GM12865 (cell line): ENCODE measurements at places on chromosomes 4 and X.

- DNase-seq: no peak
Measured at GRCh38 chrX:124103966-124104365, 142.5 kb downstream of the STAG2 start.

- DNase-seq: no peak
Measured at GRCh38 chr4:166827167-166827566, 407.1 kb downstream of the SPOCK3 start.

DNA sequence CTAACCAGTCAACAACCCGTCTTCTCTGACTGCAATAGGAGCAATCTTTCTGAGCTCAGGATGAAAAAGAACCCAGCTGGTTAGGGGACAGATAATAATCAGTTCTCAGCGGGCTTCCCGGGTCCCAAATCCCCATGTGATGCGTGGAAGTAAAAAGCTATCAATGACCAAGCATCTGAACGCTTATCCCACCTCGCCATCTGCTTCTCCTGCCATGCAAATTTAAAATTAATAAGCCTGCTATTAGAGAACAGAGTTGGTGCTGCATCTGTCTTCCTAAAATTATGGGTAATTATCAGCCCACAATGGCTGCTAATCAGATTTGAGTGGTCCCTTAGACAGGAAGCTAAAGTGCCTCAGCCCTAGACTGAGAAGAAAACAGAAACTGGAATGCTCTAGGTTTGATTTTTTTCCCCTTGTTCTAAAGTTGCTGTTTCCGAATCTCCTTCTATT is 37.5 kb downstream of the AFAP1 start:
- DNase-seq: no peak

DNA sequence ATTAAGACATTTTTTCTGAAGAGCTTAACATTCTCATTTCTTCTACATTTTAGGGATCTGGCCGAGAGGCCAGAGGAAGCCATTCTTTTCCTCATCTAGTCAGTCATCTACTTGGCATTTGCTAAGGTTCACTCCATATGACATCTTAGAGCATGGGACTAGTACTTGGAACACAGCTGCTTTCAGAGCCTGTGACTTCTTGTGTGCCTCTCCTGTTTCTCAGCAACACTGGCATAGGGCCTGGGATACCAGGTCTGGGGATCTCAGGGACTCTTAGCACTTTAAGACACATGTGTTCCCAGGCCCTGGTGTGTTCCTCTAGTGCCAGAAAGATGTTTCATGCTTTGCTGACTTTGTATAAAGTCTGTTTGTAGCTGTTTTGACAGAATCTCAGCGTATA is 7.3 kb downstream of the PLP1 start:
- no peak for DNase-seq

GRCh38 chr4:144754562-144755410 is 108.8 kb downstream of the HHIP start:
- DNase-seq: no peak

DNA sequence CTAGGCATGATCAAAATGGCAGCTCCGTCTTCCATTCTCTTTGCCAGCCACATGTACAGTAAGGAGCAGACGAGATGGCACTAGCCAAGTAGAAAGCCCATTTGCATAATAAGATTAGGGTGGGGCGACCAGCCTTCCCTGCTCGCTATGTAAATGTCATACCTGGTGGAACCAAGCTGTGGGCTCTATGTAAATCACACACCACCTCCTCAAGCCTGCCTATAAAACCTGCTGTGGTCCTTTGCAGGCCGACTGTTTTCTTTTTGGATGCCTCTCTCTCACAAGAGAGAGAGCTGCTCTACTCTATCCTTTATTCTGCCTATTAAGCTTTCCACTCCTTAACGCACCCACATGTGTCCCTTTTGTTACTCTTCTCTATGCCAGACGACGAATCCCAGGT is 1472.7 kb downstream of the ARAP2 start:
- no peak for DNase-seq

GRCh38 chr4:110815950-110816349 is 193.1 kb upstream of the PITX2 start:
- no peak for DNase-seq

GRCh38 chrX:78333521-78333920 is 6.1 kb upstream of the CYSLTR1 start:
- DNase-seq: peak; percentile 74

GRCh38 chr4:174707051-174707676 is 121.9 kb downstream of the GLRA3 start:
- peak; percentile 31 for DNase-seq

GRCh38 chr4:163474027-163474426 is 473 bp upstream of the TKTL2 start:
- DNase-seq: no peak

GRCh38 chrX:78321809-78322208 is 5.6 kb downstream of the CYSLTR1 start:
- DNase-seq: peak; percentile 88

DNA sequence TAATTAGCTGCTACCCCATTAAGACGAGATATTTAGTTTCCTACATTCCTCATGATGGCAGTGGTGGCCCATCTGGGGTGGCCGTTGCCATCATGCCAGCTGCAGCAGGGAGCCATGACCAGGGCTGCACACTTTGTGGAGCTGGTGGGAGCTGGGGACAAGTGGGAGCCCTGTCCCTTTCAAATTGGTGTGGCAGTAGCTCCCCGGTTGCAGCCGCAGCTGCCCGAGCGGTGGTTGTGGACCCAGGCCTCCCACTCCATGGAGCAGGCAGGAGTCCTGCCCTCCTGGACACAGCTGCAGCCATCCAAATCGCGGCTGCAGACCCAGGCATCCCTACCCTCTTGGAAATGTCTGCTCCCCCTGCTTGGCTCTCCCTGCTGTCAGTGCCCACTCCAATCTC is 9.3 kb upstream of the SYTL5 start:
- no peak for DNase-seq

- DNase-seq: peak; percentile 69
Measured at GRCh38 chr4:122635205-122635604, 14.3 kb upstream of the IL21 start.

DNA sequence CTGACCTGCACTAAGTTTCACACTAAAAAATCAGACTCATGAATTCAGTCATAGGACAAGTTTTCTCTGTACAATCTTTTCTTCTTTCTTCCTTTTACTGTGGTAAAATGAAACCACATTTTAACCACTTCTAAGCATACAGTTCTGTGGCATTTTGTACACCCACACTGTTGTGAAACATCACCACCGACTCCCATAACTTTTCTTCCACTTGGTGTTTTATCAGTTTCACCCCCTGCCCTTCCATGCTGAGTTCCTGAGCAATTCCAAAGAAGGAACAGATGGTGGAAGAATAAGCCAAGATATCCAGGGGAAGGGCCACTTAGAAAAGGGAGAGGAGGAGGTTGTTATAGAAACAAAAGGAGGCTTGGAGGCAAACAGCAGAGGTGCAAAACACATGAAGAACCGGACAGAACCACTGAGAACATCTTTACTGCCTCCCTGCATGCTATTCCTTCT is 22.6 kb downstream of the SLC25A4 start:
- DNase-seq: peak; percentile 69

DNA sequence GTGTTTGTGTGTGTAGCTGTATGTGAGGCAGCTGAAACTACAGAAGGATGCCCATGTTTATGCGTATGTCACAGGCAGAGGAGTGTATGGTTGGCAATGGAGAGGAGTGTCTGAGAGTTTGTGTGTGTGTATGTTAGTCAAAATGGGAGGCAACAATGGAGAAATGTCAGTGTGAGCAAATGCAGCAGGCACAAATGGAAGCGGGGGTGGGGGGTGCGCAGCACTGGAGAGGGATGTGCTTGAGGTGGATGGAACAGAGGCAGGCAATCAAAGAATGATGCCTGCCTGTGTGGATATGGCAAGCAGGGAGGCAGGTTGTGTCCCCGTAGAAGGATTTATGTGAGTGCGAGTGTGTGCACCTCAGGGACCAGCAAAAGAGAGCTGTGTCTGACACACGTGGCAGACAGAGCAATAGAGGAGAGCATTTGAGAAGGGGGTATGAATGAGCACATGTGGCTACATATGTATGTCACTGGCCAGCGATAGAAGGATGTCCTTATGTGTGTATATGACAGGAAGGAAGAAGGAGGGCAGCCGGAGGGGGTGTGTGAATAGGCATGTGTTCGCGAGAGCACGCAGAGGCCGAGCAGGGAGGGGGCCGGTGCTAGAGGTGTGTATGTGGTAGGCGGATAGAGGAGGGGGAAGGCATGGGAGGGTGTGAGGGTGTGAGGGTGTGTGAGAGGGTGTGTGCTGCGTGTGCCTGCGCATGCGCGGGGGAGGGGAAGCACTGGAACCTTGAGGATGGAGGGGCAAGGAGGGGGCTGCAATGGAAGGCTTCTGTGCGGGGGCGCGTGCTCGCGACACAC is 1.1 kb downstream of the PJA1 start:
- DNase-seq: peak; percentile 57

DNA sequence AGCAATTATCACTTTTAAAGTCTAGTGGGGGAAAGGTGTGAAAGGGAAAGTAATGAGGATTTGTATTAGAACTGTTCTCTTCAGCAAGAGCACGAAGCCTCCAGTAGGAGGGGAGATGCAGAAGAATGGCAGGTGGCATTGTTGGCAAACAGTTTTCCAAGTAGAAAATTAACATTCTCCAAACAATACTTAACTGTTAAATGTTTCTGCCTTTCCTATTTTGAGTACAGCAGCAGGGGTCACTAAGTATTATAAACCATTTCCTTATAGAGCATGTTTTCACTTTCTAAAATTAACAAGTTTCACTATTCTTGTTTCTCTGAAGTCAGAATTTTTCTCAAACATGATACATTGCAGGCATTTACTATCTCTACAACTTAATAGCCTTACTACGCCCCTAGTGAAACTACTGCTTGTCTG is 58.7 kb downstream of the LEF1 start:
- DNase-seq: peak; percentile 59

DNA sequence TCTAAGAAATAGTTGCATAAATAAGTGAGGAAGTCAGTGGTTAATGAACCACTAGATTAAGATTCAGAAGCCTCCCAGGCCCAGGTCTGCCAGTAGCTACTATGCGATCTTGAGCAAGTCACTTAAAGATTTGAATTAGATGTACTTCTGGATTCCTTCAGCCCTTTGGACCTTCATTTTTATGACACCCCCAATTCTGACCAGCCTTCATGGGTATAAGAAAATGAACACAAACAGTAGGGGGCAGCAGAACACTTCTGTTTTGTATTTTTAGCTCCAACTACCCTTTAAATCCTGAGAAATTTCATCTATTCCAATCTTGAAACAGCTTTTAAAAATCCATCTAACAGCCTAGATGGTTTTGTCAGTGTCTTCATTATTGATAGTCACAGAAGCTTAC is 19.0 kb downstream of the TMEM47 start:
- peak; percentile 11 for DNase-seq

DNA sequence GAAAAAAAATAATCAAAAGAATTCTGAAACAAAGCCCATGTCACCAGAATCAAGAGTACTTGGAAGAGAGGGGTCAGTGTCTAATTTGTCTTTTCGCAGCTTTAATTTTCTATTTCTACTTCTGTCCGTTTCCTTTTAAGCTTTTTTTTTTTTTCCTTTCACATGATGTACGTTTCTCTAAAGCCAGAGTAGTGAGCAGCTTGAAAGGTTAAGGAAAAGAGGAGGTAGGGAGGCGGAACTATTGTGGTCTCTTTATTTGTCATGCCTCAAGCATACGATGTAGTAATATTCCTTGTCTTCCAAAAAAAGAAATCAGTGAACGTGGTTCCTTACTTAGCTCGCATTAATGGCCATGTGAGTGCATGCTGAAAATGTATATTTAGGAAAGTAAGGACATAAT is 311.5 kb downstream of the TENM3 start:
- DNase-seq: no peak

DNA sequence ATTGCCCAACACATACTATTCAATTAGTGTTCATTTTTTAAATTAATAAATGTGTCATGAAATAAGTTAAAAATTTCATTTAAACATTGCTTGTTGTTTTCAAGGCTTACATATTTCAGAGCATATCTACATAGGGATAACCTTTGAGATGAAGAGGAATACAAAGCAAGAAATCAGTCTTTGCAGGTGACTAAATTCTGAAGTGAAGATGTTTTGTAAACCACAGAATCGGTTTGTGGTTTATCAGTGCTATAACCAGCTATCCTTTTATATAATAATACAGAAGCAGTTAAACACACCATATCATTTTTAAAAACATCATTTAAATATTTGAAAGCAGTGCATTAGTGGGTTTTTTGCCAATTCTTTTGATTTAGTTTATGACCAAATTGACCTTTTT is 26.9 kb downstream of the FAM241A start:
- peak; percentile 47 for DNase-seq

DNA sequence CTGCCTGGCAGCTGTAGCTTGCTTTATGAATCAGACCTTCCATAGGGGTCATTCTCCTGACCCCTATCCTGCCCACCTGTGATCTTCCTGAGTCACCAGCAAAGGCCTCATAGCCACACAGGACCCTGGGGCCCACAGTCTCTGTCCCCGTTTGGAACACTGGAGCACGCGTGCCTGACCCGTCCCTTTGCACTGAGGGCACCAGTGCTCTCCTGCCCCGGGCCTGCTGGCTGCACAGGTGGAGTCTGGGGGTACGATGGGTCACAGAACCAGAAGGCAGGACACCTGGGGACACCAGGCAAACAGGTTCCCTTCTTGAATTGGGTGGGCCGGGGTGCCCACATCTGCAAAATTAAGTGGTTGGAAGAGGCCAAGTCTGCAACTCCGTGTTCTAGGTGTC is 97.2 kb downstream of the CPZ start:
- DNase-seq: no peak

GRCh38 chr4:62191451-62192240 is 991.5 kb downstream of the ADGRL3 start:
- no peak for DNase-seq

- DNase-seq: no peak
Measured at GRCh38 chrX:14718403-14718802, 154.5 kb downstream of the FANCB start.

GRCh38 chr4:108219998-108220397 is 51.3 kb upstream of the LEF1 start:
- no peak for DNase-seq

DNA sequence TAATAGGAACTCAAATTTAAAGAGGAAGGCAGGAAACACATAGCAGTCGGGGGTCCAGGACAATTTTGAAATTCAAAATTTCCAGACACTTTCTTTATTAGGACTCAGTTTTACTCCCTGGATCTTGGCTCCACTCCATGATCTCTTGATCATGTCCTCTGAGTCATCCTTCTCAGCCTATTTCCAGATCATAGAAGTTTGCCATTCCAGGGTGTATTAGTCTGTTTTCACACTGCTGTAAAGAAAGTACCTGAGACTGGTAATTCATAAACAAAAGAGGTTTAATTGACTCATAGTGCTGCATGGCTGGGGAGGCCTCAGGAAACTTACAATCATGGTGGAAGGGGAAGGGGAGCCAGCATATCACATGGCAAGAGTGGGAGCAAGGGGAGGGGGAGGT is 564.7 kb upstream of the ACTRT1 start:
- no peak for DNase-seq
